ENCODE measurements at places on chromosomes 1 and 21.

- no peak for DNase-seq
Observed at GRCh38 chr1:162016631-162017030, 7.0 kb downstream of the OLFML2B start.

DNA sequence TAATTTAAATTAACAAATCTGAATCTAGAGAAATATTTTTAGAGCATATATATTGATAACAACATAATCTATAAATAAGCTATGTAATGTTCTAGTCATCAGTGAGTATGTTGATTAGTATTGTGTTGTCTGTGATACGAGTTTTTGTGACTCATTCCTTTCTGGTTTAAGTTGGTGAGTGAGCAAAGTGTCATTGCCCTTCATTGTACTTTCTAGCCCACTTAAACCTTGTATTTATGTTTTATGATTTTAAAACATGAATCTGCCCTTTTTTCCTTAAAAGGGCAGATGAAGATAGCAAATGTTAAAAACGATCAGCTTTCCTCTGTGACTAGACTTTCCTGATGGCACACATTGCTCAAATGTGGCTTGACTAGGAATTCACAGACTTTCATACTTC lies 38.5 kb downstream of the MACO1 start:
- no peak for DNase-seq

GRCh38 chr1:3674100-3675094 lies 22.1 kb downstream of the TP73 start:
- no peak for DNase-seq

DNA sequence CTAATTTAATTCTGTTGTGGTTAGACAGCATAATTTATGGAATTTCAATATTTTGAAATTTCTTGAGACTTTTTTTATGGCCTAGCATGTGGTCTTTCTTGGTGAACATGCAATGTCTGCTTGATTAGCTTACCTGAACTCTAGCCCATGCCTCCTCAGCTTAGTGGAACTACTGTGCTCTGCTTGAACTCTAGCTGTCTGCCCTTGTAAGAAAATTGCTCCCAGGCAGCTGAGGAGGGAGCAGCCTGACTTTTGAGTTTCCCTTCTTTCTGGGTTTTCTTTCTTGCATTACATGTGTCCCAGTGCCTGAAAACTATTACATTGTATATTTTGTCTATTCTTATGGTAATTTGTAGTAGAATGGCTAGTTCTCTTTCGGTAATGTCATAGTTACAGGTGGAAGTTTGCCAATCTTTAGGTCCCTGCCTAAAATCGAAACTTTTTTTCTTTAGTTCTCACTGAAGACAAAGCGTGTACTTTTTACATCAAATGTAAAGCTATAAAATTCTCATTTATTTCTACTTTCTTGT lies 105.3 kb downstream of the MAST2 start:
- DNase-seq = no peak

DNA sequence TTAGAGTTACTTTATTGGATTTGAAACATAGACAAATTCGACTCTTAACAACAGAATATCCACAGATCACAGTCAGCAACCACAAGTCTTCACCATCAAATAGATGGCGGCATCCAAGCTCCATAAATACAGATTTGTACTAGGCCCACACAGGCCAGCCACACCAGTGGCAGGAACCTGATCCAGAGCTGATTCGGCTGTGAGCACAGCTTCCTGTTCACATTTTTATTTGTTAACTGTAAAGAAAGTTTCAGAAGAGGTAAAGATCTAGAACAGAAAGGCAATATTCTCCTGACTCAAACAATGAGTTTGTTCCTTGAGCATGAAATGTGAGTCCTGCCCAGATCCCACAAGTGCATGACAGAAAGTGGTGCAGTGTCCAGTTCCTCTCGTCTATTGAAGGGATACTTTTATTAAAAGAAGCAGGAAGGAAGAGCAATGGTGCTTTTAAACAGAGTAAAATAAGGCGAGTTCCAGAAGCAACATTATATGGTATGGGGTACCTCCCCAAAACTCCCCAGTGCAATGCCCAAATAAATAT lies 205.8 kb downstream of the SLC45A1 start:
- no peak for DNase-seq

DNA sequence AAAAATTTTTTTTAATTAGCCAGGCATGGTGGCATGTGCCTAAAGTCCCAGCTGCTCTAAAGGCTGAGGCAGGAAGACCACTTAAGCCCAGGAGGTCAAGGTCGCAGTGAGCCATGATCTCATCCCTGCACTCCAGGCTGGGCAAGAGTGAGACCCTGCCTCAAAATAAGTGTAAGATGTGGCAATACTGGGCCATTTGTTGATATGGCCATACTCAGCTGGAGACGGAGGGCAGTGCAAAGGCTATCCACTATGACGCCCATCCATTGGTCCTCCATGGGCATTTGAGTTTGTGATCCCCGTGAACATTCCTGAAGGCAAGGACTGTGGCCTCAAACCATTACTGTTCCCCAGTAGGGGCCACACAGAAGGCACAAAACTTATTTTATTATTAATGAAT lies 1.5 kb downstream of the CASP9 start:
- no peak for DNase-seq

- peak; percentile 78 for DNase-seq
Observed at GRCh38 chr1:47532921-47533792, 95.3 kb downstream of the FOXD2 start.

GRCh38 chr21:40379881-40380810 lies 466.8 kb downstream of the DSCAM start:
- DNase-seq = no peak

- DNase-seq = no peak
Observed at GRCh38 chr1:39491146-39491921, at the start of gene BMP8A. TSS of gene BMP8A (plus strand) at chr1:39491636. CDS start at chr1:39491992, 356 bp downstream.

- DNase-seq = peak; percentile 88
Observed at GRCh38 chr1:32817815-32818786, 648 bp downstream of the S100PBP start.

GRCh38 chr1:26164036-26164860 lies 4.5 kb downstream of the C1orf232 start:
- DNase-seq = no peak

DNA sequence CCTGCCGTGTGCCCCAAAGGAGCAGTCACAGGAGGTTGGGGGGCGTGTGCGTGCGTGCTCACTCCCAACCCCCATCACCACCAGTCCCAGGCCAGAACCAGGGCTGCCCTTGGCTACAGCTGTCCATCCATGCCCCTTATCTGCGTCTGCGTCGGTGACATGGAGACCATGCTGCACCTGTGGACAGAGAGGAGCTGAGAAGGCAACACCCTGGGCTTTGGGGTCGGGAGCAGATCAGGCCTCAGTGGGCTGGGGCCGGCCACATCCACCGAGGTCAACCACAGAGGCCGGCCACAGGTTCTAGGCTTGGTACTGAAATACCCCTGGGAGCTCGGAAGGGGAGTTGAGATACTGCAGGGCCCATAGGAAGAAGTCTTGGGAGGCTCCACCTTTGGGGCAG lies 23.5 kb downstream of the COL6A1 start:
- peak; percentile 71 for DNase-seq

GRCh38 chr21:44755227-44755626 lies 43.9 kb upstream of the TSPEAR start:
- DNase-seq = no peak

- no peak for DNase-seq
Observed at GRCh38 chr1:220164116-220164515, 70.2 kb downstream of the IARS2 start.

DNA sequence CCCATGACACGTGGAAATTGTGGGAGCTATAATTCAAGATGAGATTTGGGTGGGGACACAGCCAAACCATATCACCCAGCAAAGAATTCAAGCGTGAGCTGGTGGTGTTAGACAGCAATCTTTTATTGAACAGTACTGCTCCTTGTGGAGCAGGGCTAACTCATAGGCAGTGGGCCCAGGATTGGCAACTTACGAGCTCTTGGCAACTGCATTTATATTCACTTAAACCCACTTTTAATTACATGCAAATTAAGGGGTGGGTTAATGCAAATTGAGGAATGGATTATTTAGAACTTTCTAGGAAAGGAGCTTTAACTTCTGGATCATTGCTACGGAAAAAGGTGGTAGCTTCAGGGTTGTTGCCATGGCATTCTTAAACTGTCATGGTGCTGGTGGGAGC lies 135.6 kb upstream of the KAZN start:
- DNase-seq = no peak

- DNase-seq = no peak
Observed at GRCh38 chr1:85934516-85934915, 222.1 kb downstream of the COL24A1 start.

- no peak for DNase-seq
Observed at GRCh38 chr1:118931876-118932275, 56.3 kb downstream of the TBX15 start.

GRCh38 chr1:19411612-19412011 lies 73.7 kb downstream of the CAPZB start:
- DNase-seq = no peak

DNA sequence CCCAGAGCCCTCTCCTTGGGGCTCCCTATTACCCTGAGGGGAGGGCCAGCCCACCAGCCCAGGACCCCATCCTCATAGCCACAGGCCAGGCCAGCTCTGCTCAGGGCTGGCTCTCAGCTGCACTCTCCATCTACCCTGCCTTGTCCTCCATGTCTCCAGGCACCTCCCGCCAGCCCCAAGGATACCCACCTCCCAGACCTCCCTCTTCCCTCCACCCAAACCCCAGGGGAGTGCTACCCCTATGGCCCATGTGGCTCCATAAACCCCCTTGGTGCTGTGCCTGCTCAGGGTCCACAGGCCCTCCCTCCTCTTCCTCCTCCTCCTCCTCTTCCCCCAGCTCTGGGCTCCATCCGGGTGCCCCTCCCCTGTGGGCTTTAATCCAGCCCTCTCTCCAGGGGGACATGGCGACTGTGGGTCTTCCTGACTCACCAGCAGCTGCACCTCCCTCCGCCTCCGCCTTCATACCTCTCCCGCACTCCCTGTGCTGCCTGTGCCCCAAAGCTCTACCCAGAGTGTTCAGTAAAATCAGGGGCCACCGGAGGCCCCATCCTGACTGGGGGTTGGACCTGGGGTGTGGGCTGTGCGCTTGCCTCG lies 9.1 kb downstream of the YBEY start:
- no peak for DNase-seq

DNA sequence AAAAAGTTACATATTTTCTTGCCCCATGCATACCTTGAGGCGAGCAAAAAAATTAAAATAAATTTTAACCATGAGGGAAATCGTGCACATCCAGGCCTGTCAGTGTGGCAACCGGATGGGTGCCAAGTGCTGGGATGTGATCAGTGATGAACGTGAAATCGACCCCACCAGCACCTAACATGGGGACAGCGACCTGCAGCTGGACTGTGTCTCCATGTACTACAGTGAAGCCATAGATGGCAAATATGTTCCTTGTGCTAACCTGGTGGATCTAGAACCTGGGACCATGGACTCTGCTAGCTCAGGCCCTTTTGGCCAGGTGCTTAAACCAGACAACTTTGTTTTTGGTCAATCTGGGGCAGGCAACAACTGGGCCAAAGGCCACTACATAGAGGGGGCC lies 67.4 kb upstream of the PODN start:
- DNase-seq = no peak

DNA sequence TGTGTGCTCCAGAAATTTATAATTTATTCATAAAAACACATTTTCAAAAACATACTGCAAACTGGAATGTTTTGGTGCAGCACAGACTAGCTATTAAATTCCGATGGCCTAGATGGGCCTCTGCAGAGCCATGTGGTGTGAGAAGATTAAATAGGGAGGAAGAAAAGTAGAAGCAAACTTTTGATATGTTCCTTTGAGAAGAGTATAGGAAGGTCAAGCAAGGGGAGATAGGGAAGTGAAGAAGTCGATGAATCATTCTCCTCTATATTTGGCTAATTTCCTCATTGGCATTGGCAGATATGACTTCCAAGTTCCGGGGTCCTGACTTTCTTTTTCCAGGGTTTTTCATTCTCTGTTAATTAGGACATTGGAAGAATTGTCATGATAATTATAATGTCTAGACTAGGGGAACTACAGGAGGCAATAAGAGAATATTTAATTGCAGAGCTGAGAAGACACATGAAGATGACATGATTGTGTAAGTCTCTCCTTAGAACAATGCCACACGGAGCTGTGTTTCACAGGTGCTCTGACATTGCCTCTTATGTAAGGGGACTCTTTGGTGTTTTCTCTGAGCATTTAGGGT lies 19.3 kb upstream of the ZNF326 start:
- DNase-seq = no peak

DNA sequence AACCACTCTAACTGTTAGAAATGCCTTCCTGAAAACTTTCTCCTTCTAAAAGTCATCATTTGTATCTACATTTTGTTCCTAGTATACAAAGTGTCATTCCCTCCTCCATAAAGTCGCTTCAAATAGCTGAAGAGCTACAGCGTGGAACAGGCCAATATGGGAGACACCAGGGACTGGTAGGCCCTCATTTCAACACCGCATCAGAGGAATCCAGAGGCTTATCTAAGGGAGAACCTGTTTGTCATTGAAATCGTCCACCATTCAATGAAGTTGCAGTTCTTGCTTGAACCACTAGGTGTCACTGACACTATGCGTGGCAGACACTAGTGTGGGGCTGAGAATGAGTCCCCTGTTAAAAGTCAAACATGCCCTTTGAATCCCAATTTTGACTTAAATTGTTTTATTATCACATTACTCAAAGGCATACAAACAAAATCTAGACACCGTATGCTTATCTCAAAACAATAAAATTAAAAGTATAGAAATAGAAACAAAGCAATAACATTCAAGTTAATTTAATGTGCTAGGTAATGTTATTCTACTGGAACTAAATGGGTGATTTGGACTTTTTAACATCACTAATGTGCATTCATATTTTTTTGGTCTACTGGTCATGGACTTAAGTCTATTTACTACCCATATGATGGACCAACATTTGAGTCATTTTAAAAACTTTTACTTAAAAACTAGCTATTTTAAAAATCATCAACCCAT lies 182.3 kb downstream of the FCRL5 start:
- DNase-seq = no peak

DNA sequence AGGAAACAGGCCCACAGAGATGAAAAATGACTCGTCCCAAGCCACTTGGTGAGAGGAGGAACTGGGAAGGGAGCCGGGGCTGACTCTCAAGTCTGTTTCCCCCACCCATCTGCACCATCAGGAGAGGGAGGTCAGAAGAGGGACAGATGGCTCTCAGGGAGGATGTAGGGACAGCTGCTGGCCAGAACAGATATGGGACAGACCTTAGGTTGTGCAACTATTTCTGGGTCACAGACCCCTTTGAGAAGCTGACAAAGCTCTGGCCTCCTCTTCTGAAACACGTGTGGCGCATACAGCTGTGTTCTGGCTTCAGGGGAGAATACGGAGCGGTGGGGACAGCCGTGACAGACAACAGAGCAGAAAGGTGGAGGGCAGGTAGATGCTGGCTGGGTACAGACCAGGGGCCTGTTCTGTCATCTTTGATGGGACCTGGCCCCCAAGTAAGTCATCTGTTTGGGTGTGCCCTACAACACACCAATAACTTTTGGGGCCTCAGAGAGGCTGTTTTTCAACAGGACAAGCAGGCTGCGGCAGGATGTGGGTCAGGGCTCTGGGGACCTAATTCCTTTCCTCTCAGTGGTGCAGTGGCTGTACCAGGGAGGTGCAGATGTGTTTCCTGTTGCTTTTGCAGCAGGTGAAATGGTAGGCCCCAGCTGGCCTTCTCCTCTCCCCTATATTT lies 7.3 kb downstream of the SH3BGRL3 start:
- DNase-seq = no peak
